Ovary (tissue), 10 donors: ENCODE measurements at places on chromosomes 11 and 22. TPM values are rescaled to one million over a fixed set of nuclear protein-coding genes. Genes with fewer than 3 reads are reported as not detected.

Gene NXPE2
- 0.66 TPM for total RNA-seq

Gene SMIM35
- not detected for total RNA-seq

DNA sequence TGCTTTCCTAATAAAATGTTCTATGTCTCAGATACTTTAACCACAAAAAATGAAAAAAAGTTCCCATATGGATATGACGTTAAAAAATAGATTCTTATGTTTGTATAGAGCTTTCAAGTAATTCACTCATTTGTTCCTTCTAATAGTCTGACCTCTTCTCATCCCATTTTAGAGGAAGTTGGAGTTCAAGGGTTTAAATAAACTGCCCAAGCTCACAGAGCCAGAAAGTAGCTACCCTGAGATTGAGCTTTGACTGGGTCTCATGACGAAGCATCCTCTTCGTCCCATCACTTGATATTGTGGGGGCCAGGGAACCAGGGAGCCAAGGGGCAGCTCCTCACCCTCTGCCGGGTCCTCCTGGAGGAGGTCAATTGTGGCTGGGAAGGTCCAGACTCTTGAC, 116.3 kb downstream of the CCDC81 start:
- H3K36me3 ChIP-seq, result no peaks in the 10 kb centered on the region
- DNase-seq, result no peak
- no peaks in the 10 kb centered on the region for H3K27me3 ChIP-seq
- no peak overlapping the region for H3K27ac ChIP-seq

Gene MUC5AC
- total RNA-seq, result not detected

GRCh38 chr11:11996321-11997048, 11.9 kb downstream of the DKK3 start:
- no peak overlapping the region for H3K4me3 ChIP-seq
- H3K27me3 ChIP-seq, result no peaks in the 10 kb centered on the region
- no peak for DNase-seq
- H3K27ac ChIP-seq, result no peak overlapping the region
- H3K36me3 ChIP-seq, result no peaks in the 10 kb centered on the region

- no peaks in the 10 kb centered on the region for H3K27me3 ChIP-seq
- H3K4me3 ChIP-seq, result no peak overlapping the region
- DNase-seq, result no peak
- no peaks in the 10 kb centered on the region for H3K4me1 ChIP-seq
- no peak overlapping the region for H3K27ac ChIP-seq
Measured at GRCh38 chr11:102776454-102776853, 4.0 kb downstream of the MMP10 start.

- no peaks in the 10 kb centered on the region for H3K4me1 ChIP-seq
- H3K27ac ChIP-seq, result no peak overlapping the region
- DNase-seq, result no peak
- H3K27me3 ChIP-seq, result no peaks in the 10 kb centered on the region
Measured at GRCh38 chr11:7894251-7894650, 36.8 kb downstream of the OR10A6 start.

DNA sequence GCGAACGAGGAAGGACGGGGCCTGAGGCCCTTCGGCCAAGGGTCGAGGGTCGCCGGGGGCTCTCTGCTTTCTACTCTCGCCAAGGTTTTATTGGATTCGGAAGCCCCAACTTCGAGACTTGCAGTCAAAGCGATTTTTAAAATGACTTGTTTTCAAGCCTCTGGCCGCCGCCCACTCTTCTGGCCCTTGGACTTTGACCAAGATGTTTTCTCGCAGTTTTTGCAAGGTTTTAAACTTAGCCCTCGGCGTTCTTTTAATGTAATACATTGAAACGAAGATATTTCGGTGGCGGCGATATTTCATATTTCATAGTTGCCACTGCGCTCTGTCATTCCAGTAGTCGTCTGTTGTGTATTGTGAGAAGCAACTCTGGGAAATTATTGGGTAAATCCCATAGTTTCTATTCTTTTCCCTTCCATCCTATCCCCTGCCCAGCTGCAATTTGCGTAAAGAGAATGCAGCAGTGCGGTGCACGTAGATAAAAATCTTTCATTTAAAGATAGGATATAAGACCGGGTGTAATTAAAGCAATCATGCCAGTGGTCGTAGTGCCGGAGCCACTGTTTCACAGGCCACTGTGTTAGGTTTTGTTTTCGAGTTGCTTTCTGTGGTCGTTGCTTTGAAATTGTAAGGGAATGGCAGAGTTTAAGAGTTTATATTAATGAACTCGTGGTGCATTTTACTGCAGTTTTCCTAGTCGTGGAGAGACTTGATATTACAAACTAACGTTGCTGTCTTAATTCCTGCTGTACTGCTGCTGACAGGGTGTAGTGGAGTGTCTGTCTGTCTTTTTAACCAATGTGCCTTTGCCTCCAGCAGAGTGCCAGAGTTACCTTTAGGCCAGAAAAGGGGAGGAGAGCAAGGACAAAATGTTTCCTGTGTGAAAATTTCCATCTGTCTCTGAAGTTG, 702 bp downstream of the BIRC2 start:
- H3K4me3 ChIP-seq, result peak overlapping the region; percentile 62
- H3K27ac ChIP-seq, result peak overlapping the region; percentile 99
- no peaks in the 10 kb centered on the region for H3K27me3 ChIP-seq

DNA sequence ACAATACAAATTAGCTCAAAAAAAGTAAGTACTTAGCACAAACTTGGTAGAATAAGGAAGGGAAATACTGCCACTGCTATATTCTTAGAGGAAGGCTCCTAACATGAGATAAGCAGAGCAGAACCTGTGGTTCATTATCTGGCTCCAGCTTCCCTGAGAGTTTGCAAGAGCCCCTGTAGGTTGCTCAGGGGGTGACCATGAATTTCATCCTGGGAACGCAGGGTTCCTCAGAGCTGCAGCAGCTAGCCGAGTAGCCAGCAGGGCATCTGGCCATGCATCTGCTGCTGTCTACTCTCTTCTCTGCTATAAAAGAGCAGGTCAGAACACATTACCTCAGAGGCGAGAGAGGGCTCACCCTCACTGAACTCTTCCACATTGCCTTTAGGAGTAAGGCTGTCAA, 67.3 kb downstream of the TRPC6 start:
- no peak overlapping the region for H3K27ac ChIP-seq
- no peaks in the 10 kb centered on the region for H3K27me3 ChIP-seq
- H3K4me3 ChIP-seq, result no peak overlapping the region
- no peak for DNase-seq

GRCh38 chr11:37105427-37105826, 507.4 kb upstream of the RAG2 start:
- DNase-seq, result no peak
- H3K36me3 ChIP-seq, result no peaks in the 10 kb centered on the region
- H3K4me3 ChIP-seq, result no peak overlapping the region
- H3K4me1 ChIP-seq, result no peaks in the 10 kb centered on the region

DNA sequence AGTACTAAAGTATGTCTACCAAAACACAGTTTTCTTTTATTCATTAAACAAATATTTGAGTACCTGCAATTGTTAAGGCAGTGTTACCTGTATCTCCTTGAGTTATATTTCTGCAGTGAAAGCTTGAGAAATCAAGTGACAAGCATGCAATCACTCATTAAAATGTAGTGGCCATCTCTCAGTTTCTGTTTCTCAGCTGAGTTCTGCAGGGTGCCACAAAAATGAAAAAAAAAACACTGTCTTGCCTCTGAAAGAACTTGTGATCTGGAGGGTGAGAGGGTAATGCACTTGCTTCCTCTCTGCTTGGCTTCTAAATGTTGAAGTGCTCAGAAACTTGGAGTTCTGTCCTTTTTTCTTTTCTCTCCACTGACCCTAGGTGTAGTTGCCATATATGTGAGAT, 6.8 kb downstream of the QSER1 start:
- H3K27me3 ChIP-seq, result no peaks in the 10 kb centered on the region
- no peak overlapping the region for H3K27ac ChIP-seq
- no peak for DNase-seq
- peaks cover 6% of the 10 kb centered on the region for H3K4me1 ChIP-seq
- H3K36me3 ChIP-seq, result no peaks in the 10 kb centered on the region

- H3K4me1 ChIP-seq, result no peaks in the 10 kb centered on the region
- H3K36me3 ChIP-seq, result no peaks in the 10 kb centered on the region
- no peaks in the 10 kb centered on the region for H3K27me3 ChIP-seq
Measured at GRCh38 chr11:134783234-134783633, 371.2 kb upstream of the B3GAT1 start.

Gene F2
- 0.12 TPM for total RNA-seq

Gene DLG2
- 12.0 TPM for total RNA-seq

Gene RTN4RL2
- total RNA-seq, result 0.87 TPM

- no peak overlapping the region for H3K4me3 ChIP-seq
- H3K36me3 ChIP-seq, result no peaks in the 10 kb centered on the region
- no peak overlapping the region for H3K27ac ChIP-seq
- H3K27me3 ChIP-seq, result no peaks in the 10 kb centered on the region
- no peaks in the 10 kb centered on the region for H3K4me1 ChIP-seq
Measured at GRCh38 chr22:38120359-38121110, 10.1 kb upstream of the BAIAP2L2 start.

- no peaks in the 10 kb centered on the region for H3K36me3 ChIP-seq
- peaks cover 12% of the 10 kb centered on the region for H3K27me3 ChIP-seq
- peak; percentile 70 for DNase-seq
- H3K4me3 ChIP-seq, result peak overlapping the region; percentile 25
- no peak overlapping the region for H3K27ac ChIP-seq
Measured at GRCh38 chr11:72239849-72240460, 4.0 kb downstream of the PHOX2A start.
